Memory B cell (primary cell): ENCODE measurements at places on chromosomes 16 and 17.

- no peak for DNase-seq
These were observed 81.6 kb downstream of the CCDC182 start for GRCh38 chr17:57663326-57664070.

DNA sequence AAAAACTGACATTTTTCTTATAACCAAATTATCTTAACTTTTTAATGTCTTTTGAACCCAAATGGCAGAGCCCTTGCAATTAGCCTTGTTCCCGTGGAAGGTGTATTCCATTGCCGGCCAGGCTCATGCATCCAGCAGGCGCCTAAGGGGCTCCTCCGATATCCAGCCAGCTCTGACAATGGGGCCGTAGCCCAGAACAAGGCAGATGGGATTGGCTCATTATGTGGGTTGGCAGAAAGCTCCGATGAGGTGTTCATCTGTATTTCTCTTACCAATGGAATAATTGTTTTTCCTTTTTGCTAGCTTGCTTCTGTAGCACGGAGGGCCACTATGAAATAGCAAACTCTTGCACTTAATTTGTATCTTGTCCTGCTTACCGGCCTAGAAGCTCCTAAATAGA lies 208.2 kb upstream of the CHMP6 start:
- no peak for DNase-seq

DNA sequence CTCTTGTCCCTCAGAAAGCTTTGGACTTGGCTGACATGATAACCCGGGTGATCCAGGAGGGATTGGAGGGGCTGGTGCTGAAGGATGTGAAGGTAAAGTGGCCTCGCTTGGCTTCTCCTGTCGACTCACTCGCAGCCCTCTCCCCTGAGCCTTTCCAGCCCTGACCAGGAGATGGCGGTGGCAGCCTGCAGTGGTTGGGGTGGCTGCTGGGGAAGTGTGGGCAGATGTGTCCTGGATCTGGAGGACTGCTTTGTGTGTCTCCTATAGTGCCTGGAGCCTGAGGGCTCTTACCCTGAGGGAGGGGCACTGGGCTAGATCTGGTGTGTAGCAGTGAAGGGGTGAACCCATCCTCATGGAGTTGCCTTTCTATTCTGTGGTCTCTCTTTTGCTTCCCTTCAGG lies 17.9 kb downstream of the LIG3 start:
- peak; percentile 73 for DNase-seq

GRCh38 chr17:72591289-72592241 lies 470.7 kb downstream of the SOX9 start:
- no peak for DNase-seq

DNA sequence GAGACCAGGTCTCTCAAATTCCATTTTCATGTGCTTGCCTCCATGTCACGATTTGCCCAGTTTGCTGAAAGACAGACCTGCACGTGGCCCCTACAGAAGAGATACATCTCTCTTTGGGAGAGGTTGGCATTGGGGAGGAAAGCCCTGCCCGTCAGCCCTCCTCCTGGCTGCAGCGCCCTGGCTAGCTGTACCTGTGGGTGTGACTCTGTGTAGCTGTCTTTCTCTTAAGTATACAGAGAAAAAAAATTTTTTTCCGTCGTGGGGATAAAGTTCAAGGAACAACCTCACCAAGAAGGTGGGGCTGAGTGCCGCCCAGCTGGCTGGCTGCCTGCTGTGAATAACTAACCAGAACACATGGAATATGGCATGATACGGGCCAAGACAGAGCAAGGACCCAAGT lies 26.5 kb downstream of the TMEM98 start:
- DNase-seq, result no peak

- no peak for DNase-seq
These were observed 18.3 kb downstream of the GP2 start for GRCh38 chr16:20308801-20309590.

DNA sequence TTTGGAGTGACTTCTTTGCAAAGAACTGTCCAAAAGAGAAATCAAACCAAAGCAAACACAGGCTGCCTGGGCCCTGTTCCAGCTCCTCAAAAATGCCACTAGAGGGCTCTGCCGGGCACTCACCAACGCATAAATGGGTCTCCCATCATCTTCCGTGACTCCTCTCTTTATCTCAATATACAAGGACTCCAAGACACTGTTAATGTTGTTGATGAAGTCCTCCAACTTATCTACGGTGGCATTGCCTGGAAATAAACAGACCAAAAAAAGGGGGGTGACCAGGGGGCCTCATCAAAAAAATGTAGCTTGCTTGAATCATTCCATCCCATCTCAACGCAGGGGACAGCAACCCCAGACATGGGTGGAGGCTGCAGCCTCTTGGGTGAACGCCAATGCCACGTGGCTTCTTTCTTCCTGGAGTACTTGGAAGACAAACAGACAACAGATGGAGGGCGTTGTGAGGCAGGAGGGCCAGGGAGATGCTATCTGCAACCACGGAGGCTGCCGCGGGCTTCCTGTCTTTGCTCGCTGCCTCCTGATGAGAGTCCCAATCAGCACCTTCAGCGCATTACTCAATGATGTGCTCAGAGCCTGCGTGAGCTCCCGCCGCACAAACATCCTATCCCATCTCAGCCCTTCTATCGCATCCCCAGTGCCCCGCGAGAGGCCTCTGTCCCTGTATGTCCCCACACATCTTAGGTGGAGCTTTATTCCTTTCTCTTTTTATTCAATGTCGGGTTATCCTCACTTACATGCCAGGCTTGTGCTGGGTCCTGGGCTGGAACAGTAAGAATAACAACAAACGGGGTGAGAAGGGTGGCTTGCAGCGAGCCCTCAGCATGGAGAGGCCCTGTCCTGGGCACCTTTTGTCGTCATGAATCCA lies 32.0 kb downstream of the KDM8 start:
- DNase-seq, result peak; percentile 33

- no peak for DNase-seq
These were observed 1.2 kb downstream of the DUSP14 start for GRCh38 chr17:37490638-37491614.

- no peak for DNase-seq
These were observed 59.5 kb downstream of the CDYL2 start for GRCh38 chr16:80744856-80745255.

DNA sequence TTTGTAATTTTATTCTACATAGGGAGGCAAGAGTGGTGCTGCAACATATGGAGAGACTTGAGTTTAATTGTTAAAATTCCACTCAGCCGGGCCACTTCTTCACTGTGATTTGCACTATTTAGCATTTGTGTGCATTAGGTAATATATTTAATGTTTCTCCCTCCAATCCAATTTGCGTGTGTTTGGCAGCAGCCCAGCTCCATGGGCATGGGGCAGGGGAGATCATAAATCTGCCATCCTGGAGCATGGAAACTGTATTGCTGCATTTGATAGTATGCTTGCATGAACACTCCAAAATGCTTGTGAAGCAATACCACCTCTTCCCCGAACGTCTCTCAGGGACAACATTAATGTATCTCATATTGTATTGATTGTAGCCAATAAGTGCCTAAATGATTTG lies 339.1 kb upstream of the RBFOX1 start:
- no peak for DNase-seq

DNA sequence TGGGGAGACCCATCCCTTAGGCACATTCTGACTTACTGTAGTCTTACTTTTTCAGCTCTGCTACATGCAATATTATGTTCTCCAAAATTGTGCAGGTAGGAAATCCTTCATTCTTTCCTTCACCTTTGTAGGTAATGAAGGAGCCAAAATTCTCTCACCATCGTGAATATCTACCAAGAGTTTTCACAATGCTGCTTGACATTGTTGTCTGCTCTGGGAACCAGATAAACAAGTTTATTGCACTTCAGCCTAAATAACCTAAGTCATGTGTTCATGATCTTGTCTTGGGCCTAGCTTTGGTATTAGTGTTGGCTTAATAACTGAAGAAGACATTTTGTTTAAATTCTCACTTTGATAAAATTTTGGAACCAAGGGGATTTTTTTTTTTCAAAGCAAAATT lies 110.8 kb upstream of the ELAC2 start:
- no peak for DNase-seq

DNA sequence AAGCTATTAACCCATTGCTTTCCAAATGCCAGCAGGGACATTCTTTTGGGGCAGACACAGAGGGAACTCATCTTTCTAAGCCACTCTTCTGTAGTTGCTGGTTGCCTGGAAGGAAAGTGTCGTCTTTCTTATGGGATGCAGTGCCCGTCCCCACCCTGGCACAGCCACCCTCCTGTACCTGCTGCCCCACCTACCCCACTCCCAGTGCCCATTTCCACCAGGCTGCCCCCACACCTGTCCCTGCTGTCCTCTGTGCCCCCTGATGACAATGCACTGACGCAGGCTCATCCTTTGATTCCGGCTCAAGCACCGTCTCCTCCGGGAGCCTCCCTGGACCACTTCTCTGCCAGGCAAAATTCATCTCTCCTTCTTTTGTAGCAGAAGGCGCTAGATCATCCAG lies 190.4 kb upstream of the CDH5 start:
- no peak for DNase-seq

DNA sequence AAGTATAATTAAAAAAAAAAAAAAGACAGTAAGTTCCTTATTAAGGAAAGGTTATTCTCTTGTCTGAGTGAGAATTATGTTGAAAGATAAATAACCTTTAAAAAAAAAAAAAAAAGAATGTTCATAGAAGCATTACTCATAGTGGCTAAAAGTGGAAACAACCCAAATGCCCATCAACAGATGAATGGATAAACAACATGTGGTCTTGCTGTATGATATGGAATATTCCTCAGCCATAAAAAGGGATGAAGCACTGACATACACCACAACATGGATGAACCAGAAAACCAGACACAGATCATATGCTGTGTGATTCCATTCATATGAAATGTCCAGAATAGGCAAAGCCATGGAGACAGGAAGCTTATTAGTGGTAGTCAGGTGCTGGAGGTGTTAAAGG lies 9.2 kb upstream of the CCNF start:
- no peak for DNase-seq

- no peak for DNase-seq
These were observed 66.3 kb downstream of the CLEC16A start for GRCh38 chr16:11010575-11011221.

DNA sequence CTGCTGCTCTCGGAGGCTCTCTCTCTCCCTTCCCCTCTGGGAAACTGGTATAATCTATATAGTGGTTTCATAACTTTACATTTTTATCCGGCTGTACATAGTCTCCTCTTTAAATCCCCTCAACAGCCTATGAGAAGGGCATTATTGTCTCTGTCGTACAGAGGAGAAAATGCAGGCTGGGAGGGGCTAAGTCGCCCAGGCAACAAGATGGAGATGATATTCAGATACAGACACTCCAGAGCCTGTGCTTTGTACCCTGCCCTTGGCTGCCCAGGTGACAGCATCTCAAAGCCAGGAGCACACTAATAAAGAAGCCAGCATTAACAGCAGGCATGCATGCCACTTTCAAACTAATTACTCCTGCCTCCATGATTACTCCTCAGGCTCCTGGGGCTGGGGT lies 4.7 kb upstream of the EIF1 start:
- DNase-seq, result no peak

GRCh38 chr17:17386094-17386800 lies 83.1 kb downstream of the NT5M start:
- DNase-seq, result no peak

DNA sequence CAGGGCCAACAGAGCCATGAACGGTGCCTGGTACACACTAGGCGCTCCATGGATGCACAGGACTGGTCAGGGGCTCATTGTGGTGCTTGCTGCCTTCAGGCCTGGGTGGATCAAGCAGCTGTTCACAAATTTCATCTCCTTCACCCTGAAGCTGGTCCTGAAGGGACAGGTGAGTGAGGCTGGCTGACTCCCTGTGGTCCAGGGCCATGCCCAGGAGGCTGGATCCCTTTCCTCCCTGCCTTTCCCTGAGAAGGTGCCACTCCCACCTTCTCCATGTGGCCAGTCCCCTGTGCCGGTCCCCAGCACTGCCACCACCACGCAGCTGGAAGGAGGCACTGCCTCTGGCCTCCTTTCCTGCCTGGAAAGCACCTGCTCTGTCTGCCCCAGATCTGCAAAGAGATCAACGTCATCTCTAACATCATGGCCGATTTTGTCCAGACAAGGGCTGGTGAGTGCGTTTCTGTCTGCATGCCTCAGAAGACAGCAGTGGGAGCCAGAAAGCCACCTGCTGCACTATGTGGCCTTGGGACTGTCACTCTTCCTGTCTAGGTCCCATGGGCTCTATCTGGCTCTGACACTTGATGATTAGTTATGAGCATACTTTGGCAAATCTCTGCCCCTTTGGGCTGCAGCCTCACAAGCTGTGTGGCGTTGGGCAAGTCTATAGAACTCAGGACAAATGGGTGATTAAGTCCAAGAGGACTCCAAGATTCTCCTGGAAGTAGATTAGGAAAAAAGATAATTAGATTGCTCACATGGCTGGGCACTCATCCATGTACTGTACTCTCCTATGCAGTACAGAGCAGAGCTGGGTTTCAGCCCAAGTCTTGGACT lies 9.4 kb downstream of the CETP start:
- peak; percentile 73 for DNase-seq

- DNase-seq, result no peak
These were observed 25.1 kb downstream of the SLC6A4 start for GRCh38 chr17:30210366-30210765.

- no peak for DNase-seq
These were observed 60.9 kb upstream of the TNRC6A start for GRCh38 chr16:24668481-24669061.

- DNase-seq, result no peak
These were observed 223.1 kb downstream of the MAP2K6 start for GRCh38 chr17:69637446-69638156.

DNA sequence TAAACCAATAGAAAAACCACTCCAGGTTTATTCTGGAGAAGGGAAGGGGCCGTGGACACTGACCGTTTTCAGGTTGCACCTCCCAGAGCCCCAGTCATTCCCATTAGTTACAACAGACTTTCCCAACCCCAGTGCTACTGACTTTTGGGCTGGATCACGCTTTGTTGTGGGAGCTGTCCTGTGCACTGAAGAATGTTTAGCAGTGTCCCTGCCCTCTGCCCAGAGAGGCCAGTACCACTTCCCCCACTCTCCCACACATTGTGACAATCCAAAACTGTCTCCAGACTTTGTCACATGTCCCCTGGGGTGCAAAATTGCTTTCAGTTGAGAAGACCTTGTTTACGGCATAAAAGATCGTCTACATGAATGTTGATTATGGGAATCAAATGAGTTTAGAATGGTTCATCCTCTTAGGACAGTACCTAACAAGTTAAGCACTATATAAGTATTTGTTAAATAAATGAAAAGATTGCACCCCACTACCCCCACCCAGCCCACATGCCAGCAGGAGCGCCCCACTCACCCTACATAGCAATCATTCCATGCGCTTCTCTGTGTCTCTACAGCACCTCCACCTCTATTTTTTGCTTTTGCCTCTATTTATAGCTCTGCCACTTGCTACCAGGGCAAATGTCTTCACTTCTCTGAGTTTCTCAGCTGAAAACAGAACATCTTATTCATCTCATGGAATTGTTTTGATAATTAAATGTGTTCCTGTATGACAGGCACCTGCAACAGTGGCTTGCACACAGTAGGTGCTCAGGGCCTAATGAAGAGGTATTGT lies 104.9 kb downstream of the AXIN2 start:
- no peak for DNase-seq

DNA sequence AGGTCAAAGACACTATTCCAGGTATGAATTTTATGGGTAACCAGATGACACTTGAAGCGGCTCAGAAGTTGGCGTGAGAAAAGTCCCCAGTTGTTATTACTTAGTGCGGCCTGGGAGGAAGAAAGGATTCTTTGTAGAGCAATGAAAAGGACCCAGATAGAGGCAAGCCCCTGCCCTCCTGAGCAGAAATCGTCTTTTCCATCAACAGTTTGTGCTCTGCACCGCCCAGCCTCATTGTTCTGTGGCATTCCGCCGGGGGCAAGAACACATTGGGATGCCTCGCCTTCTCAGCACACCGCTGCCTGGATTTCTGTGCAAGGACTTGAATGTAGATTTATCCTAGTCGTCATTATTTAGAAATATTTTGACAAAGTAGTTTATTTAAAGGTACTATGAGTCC lies 32.7 kb upstream of the CRHR1 start:
- DNase-seq, result no peak
